Muscle of leg (tissue), 16 donors: ENCODE measurements at places on chromosomes 2 and 18.
A peak's percentile ranks its signal among the peaks of the same experiment; 100 is the strongest.

- no peak for DNase-seq
Measured at GRCh38 chr2:231866450-231866849, 59.7 kb downstream of the NPPC start.

- DNase-seq: peak; percentile 41
Measured at GRCh38 chr18:56200381-56200911, 437.9 kb downstream of the TXNL1 start.

DNA sequence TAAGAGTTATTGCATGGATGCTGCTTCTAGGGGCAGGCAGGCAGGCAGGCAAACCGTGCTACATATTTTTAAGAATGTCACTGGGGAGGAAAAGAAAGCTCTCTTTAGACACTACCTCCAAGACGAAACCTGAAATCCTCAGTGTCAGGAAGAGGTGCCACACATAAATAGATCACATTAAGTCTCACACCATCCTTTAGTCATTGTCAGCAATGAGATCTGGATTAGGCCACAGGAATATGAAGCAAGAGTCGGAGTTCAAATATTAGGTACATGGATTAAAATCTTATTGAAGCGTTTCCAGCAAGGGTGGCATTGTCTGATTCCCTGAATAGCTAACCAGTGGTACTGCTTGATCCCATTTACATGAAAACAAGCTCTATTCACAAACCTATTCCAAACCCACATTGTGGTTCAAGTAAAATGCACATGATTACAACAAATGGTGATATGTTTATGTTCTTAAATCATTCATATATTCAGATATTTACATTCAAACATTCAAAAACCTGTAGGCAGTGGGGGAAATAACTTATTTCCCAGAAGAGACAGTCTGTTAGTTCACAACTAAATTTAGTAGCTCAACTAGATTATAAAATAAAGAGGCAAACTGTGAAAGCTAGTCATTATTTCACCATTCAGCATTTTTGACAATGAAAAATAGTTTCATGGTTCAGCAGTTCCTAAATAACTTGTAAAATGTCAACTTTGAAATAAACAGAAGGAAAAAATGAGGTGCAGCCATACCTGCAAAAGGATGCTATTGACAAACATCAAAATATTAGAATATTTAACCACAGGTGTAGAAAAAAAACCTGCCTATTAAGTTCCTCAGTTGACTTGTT, 195.4 kb upstream of the SIX3 start:
- DNase-seq: no peak

- no peak for DNase-seq
Measured at GRCh38 chr2:226888971-226889370, 53.1 kb downstream of the RHBDD1 start.

DNA sequence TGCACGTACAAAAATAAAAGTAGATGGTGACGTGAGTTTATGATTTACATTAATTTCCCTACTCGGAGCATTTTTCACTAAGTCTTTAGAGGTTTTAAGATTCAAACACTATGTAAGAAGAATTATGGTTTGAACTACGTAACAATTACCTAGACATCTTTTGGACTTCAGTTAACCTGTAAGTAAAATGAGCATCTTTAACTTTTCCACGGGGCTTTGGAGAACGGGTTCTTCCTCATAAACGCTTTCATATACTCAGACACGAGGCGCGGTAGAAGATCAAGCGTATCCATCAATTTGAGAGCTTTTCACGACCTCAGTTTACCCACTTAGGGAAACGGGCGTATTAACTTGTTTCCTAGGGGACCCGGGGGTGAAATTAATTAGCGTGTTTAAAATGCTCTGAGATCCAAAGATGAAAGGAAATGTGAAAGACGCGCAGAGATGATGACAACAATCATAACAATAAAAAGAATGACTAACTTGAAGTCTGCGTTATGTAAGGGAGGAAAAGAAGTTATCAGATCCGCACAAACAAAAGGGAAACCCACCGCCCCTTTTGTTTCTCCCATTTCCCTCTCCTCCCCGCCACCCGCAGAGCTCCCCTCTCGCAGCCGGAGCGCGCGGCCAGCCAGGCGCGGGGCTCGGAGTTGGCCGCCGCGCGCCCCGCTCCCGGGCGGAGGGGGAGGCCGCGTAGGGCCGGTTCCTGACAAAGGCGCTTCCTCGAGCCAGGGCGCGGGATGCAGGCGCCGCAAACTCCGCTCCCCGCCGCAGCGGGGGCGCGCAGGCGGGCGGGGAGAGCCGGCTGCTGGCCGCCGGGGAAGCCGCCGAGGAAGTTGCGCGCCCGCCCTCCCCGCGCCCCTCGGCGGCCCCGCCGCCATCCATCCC, 807 bp downstream of the PELI1 start:
- DNase-seq: peak; percentile 73

DNA sequence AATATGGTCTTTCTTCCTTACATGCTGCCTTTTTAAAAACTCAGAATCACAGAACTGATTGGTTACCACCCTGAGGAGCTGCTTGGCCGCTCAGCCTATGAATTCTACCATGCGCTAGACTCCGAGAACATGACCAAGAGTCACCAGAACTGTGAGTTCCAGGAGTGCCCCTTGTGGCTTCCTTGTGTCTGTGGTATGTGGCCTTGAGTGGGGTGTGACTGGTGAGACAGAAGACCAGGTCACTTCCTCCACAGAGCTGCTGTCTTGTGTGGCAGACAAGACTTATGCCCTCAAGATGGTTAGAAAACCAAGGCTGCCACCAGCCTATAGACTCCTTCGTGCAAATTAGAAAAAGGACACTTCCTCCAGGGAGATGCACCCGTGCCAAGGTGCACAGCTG, 72.6 kb downstream of the EPAS1 start:
- no peak for DNase-seq

- no peak for DNase-seq
Measured at GRCh38 chr2:119245841-119246230, 22.2 kb downstream of the STEAP3 start.

DNA sequence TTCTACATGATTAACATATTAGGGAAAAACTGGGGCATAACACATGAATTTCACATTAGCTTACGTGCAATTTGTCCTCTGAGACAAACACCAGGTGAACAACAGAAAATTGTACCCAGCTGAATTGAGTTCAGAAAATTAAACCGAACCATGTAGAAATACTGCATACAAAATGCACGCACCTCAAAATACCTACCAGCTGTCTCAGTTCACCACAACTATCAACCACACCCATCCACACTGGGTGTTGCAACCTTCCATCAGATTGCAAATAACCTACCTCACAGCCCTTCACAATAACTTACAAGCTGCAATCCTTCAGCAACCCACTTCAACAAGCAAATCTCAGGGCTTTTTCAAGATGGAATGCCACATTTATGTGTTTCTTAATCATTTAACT, 55.9 kb downstream of the UNC50 start:
- DNase-seq: no peak

DNA sequence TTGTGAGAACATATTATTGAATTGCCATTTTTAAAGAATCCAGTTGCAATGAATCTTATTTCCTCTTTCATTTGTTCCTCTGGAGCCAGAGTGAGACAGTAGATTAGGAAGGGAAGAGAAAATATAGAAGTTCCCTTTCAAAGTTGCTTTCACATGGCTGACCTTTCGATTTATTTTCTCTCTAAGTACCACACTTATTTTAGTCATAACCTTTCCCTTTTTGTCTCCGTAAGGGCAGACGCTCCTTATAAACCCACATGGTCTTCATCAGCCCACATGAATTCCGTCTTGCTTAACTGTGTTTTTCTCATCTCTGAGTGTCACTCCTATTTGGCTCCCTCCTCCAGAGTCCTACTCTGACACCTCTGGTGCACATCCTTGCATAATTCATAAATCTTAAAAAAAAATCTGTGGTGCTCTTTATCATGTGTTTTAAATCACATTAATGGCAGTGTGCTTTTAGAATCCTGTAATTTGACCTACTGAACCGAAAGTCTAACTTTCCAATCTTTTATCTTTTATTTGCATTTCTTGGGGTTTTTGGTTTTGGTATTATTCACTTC, 38.5 kb upstream of the ZNF396 start:
- DNase-seq: peak; percentile 44

- no peak for DNase-seq
Measured at GRCh38 chr2:195967336-195967735, 101.3 kb downstream of the DNAH7 start.

- DNase-seq: peak; percentile 13
Measured at GRCh38 chr2:229856413-229856812, 65.4 kb downstream of the TRIP12 start.

DNA sequence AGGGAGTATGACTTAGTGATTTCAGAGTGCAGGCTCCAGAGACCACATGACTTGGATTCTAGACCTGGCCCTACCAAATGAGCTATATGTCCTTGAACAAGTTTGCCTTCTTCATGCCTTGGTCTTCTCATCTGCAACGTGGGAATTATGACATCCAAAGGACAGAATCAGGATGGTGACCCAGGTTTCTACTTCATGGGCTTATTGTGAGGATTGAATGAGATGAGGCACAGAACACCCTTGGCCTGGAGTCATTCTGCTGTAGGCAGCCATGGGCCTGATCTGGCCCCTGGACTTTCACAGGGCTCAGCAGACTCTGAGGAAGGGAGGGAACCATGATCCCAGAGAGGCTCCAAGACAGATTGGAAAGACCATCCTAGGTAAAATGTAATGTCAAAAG, 85.6 kb upstream of the HAAO start:
- no peak for DNase-seq

- no peak for DNase-seq
Measured at GRCh38 chr18:23307567-23308295, 145.4 kb upstream of the RIOK3 start.

DNA sequence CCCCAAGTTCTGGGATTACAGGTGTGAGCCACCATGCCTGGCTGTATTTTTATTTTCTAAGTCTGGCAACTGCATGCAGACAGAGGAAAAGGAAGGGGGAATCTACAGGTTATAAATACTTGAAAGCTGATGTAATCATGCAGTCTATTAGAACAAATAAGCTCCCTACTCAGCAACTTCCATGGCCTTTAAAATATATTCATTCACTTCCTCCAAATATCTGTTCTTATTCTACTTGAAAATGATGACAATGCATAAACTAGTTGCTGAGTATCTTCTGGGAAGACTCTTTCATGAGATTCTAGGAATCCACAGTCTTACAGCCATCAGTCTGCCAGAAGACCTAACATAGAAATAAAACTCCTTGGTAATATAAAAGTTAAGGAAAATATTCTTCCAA, 66.9 kb upstream of the NCKAP5 start:
- peak; percentile 71 for DNase-seq

DNA sequence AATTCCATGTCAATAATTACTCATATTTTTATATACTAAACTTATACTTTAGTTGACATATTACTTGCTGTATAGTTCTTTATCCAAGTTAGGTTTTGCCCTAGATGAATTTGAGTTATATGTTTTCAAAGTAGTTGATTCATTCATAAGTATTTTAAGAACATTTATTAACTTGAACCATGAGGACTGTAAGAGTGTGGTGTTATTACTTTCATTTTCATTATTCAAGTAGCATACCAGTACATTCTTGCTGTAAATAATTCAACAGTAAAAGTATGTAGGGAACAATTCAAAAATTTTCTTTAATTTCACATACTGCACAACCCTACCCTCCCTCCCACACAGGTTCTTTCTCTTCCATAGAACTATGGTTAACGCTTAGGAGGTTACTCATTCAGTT, 75.4 kb downstream of the ANKRD12 start:
- DNase-seq: no peak
